ENCODE measurements at places on chromosomes 12 and 14. TPM values are rescaled to one million over a fixed set of nuclear protein-coding genes. Genes with fewer than 3 reads are reported as not detected.

Gene ASIC1
- total RNA-seq = 8.9 TPM

Gene CCDC38
- 0.04 TPM for total RNA-seq

Gene OVCH1
- 0.45 TPM for total RNA-seq

Gene CIT
- 43.7 TPM for total RNA-seq

Gene CLEC4C
- not detected for total RNA-seq

Gene KLRC3
- total RNA-seq = not detected

Gene ADAMTS20
- total RNA-seq = 0.03 TPM
